ENCODE measurements at places on chromosomes 1 and 21.

GRCh38 chr21:43667191-43667904, 8.0 kb downstream of the RRP1B start:
- no peak for DNase-seq

GRCh38 chr1:230708631-230709580, 5.0 kb downstream of the AGT start:
- DNase-seq, result no peak

GRCh38 chr21:29300807-29301138, 2.1 kb downstream of the BACH1 start:
- DNase-seq, result no peak

GRCh38 chr1:111505641-111506119, 2.2 kb upstream of the ADORA3 start:
- DNase-seq, result no peak

- DNase-seq, result no peak
These were observed 18.1 kb downstream of the ZDHHC18 start for GRCh38 chr1:26844424-26845196.

- DNase-seq, result no peak
These were observed 85.2 kb downstream of the ARHGEF10L start for GRCh38 chr1:17624611-17625233.

GRCh38 chr1:210684466-210685294, 356.0 kb downstream of the HHAT start:
- no peak for DNase-seq

DNA sequence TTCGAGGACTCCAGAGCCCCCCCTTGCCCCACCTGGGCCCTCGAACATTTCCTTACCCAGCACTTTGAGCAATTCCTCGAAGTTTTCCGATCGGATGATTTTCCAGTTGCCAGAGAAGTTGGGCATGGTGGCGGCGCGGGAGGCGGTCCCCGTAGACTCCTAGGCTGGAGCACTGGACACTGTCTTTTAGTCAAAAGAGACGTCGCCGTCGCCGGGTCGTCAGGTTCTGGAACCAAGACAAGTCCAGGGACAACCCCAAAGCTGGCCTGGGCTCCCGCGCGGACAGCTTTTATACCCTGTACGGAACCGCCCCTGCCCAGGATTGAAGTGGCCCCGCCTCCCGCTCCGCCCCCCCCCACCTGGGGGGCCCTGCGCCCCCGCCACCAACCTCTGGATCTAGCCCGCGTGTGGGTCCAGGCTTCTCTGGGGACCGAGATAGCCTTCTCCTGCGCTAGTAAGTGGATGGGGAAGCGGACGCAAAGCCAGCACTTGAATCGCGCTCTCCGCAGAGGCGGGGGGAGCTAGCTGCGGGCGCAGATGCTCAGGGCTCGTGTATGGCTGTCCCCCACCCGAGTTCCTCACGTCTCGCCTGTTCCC, at the start of gene CRABP2:
CRABP2 (minus strand) TSS at position 263 of the 597 bp plus-strand sequence; CDS start at position 126, 137 bp downstream.
- no peak for DNase-seq

- DNase-seq, result no peak
These were observed 5.1 kb upstream of the SMIM1 start for GRCh38 chr1:3767328-3767925.

DNA sequence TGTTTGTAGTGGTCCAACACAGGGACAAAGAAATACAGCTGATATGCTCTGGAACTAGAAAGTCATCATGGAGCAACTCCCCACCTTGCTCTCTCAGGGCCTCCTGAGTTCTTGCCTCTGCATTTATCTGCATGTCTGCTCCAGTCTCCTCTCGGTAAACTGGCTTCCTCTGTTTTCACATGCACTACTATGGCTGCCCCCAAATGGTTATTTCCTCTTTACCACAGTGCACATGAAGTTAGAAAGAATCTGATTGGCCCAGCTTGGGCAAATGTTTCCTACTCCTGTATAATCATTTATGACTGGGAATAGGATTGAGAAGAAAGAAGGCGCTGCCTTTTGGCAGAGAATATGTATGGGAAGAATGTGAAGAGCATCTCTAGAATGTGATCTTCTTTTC, 16.5 kb upstream of the PSMB2 start:
- no peak for DNase-seq

- no peak for DNase-seq
These were observed 82.4 kb upstream of the VAMP3 start for GRCh38 chr1:7688659-7689058.
